HT1080 (cell line): ENCODE measurements at places on chromosomes 13 and 19. TPM values are rescaled to one million over a fixed set of nuclear protein-coding genes. Genes with fewer than 3 reads are reported as not detected.

DNA sequence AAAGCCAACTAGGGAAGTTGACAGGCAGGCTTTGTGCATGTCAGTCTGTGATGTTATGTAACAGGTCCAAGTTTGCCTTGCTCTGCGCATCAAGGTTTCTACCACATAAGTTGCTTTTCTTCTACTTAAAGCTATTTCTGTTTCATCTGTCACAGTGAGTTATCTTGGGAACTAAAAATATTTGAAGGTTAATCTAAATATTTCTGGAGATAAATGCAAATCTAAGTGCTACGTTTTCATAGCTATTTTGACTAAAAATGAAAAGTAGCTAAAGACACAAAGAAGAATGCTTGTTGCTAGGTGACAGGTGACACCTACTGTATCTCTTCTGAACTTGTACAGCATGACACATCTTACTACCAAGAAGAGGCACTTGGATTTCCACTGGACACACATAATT is 135.6 kb downstream of the KLF12 start:
- DNase-seq: no peak

DNA sequence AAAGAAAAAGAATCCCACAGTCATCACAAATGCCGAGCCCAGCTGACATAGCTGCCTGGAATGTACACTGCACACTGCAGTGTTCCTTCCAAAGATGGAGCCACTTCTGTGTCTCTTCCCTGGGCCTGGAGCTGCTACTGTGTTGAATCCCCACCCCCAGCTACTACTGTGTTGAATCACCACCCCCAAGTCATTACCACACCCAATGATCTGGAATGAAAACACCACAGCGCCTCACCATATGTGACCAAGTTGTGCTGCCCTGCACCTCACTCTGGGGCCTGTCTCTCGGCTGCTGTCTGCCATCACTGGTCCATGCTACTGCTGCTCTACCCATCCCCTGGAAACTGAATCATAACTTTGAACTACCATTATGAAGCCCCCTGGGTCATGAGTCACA is 861.2 kb downstream of the UQCRFS1 start:
- peak; percentile 58 for DNase-seq

The OR10H1 gene
- not detected in 2 replicates for total RNA-seq

The CYP4F2 gene
- 0.30 and 0.63 TPM in 2 replicates for total RNA-seq

The VSTM2B gene
- total RNA-seq: not detected in 2 replicates

DNA sequence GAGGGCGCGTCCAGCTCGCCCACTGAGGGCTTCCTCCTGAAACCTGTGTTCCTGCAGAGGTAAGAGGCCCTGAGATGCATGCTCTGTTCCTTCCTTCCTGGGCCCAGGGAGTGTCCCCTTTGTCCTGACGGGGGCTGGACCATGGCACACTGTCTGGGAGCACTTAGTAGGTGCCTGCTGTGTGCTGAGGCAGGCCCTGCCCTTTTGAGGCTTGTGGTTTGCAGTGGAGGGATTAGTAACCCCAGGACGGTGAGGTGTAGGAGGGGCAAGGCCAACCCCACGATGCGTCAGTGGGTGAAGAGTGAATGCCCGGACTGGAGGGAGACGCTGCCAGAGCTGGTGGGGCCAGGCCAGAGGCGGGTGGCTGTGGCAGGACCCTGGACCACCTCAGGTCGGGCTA is 11.2 kb upstream of the F2RL3 start:
- DNase-seq: no peak

- DNase-seq: no peak
Observed at GRCh38 chr13:60326273-60326672, 70.7 kb upstream of the TDRD3 start.

- no peak for DNase-seq
Observed at GRCh38 chr13:114127473-114128347, 4.7 kb downstream of the RASA3 start.

The DLEU7 gene
- not detected in 2 replicates for total RNA-seq

GRCh38 chr13:41864658-41865057 is 96.3 kb downstream of the VWA8 start:
- DNase-seq: no peak

- no peak for DNase-seq
Observed at GRCh38 chr19:36573895-36574720, 1.0 kb upstream of the ZNF529 start.

The RASAL3 gene
- not detected in 2 replicates for total RNA-seq

DNA sequence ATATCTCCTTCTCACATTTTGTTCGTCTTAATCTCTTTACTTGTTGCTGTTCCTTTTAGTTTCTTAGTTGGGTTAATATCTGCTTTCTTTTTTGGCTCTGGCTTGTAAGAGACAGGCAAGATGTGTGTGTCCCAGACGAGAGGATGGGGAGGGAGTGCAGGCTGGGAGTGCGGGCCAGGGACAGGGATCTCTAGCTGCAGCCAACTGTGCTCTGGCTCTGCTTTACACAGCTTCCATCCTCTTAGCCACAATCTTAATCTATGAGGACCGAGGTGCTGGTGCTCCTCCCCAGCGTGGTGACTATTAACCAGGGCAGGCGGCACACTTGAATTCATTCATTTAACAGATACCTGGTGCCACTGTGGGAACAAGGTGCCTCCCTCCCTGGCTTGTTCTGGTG is 70.9 kb upstream of the WASF3 start:
- DNase-seq: no peak

DNA sequence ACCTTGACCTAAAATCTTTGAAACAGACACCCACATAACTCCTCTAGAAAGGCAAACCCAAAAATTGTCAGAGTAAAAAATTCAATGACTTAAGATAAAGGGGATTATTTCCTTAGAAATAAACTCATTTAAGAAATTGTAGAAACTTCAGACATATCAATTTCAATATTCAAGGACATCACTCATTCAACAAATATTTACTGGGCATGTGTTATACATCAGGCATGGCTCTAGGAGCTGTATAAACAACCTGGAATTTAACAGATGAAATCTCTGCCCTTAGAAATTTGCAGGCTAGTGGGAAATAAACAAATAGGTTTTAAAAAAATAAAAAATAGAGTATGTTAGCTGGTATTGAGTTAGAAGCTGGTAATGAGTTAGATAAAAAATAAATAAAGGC is 84.0 kb upstream of the LSM14A start:
- DNase-seq: no peak

GRCh38 chr13:86878781-86879180 is 792.4 kb upstream of the SLITRK5 start:
- DNase-seq: no peak

DNA sequence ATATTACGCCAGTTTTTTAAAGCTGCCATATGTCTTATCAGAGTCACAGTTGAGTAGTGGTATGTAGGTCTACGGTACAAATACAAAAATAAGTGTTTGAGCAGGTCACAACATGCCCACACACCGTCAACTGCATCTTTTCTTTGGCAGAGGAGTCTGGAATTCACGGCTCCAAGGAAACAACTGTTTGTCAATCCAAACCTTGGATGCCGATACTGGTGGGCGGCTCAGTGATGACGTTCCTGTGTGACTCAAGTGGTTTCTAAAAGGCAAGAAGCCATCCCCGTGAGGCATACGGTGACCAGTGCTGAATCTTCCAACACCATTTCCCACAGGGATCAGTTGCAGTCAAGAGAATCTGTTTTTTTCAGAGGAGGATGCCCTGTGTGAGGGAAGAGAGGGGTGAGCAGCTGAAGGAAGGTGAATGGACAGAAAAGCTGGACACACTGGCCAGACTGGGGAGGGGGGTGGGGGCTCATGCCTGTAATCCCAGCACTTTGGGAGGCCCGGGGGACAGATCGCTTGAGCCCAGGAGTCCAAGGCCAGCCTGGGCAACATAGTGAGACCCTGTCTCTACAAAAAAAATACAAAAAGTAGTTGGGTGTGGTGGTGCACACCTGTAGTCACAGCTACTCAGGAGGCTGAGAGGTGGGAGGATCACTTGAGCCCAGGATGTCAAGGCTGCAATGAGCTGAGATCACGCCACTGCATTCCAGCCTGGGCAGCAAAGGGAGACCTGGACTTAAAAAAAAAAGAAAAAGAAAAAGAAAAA is 22.8 kb upstream of the CEBPG start:
- DNase-seq: no peak

- DNase-seq: peak; percentile 20
Observed at GRCh38 chr19:39194832-39195542, 1.8 kb upstream of the NCCRP1 start.

The CCNA1 gene
- total RNA-seq: 0.03 and 0.18 TPM in 2 replicates

The SERTM1 gene
- total RNA-seq: 0.08 TPM in 1 of 2 replicates, not detected in the other

DNA sequence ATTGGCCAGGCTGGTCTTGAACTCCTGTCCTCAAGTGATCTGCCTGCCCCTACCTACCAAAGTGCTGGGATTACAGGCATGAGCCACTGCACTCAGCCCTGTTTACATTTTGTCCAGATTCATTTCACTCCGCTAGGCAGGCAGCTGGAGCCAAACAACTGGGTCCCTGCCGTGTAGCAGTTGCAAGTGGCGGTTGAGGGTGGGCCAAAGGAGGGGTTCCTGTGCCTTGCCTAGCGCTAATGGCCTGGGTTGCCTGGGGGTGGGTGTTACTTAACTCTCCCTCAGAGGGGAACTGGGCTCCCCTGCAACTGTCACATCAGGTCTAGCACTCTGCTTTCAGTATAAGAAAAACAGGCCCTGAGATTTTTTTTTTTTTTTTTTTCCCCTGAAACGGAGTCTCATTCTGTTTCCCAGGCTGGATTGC is 7.4 kb downstream of the ACP5 start:
- no peak for DNase-seq

- DNase-seq: no peak
Observed at GRCh38 chr13:97329331-97329730, 104.6 kb upstream of the RAP2A start.

The NTN5 gene
- not detected in 2 replicates for total RNA-seq

GRCh38 chr13:71861769-71862458 is 5.1 kb downstream of the DACH1 start:
- no peak for DNase-seq

DNA sequence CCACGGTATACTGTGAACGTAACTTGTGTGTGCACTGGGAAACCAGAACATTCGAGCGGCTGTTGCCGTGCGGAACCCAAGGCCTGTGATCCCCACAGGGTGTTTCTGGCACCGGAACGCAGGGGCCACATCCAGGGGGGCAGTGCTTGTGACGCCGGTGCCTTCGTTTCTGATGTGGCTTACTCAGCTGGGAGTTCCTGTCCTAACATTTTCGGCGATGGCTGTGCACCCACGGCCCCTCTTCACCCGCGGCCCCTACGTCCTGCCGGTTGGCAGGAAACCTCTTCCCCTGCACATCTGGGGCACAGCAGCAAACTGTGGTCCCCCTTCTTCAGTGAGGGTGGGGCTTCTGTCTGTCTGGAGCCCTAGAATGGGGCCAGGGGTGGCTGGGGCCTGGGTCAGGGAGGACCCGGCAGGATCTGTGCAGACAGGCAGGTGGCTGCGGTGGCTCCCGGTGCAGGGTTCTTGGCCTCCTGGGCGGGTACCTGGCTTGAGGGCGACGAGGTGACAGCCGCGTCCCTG is 26.2 kb downstream of the CSNK1G2 start:
- no peak for DNase-seq

DNA sequence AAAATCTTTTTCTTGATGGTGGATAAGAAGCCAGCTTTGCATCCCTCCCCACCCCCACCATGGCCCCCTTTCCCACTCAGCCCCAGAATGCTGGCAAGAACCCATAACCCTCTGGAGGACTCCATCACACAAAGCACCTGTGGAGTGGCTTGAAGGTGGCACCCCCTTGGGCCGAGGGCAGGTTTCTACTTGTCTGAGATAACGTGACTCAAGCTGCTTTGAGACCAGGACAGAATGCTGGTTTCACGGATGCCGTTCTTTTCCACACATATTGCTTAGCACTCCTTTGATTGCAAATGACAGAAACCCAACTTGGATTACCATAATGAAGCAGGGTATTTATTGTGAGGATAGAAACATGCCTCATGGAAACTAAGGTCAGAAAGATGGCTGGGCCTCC is 82.2 kb downstream of the LACC1 start:
- no peak for DNase-seq

- peak; percentile 78 for DNase-seq
Observed at GRCh38 chr13:75181906-75182305, 300.1 kb downstream of the TBC1D4 start.

DNA sequence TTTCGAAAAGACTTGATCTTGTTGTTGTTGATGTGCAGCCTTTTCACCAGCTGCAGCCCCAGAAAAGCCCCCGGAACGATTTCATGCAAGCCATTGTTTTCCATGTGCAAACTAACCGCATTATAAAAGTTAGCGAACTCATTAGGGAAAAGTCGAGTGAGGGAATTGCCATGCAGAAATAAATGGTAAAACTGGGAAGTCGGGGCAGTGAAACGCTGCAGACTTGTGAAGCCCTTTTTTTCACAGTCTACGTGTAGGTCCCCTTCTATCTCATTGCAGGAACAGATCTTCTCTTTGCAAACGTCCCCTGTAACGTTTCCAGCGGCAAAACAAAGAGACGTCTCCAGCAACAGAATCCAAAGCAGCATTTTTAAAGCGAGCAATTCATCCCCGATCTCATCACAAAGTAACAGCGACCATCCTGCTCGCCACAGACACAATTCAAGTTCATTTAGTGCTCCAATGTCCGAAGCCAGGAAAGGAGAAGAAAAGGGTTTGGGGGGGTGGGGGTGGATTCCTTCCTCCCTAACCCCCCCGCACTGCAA is 1.1 kb downstream of the SLITRK1 start:
- no peak for DNase-seq

GRCh38 chr13:24168392-24168750 is 7.9 kb downstream of the SPATA13 start:
- DNase-seq: no peak

- no peak for DNase-seq
Observed at GRCh38 chr19:35559281-35559659, 4.2 kb downstream of the ATP4A start.

The WDR87 gene
- not detected in 2 replicates for total RNA-seq

DNA sequence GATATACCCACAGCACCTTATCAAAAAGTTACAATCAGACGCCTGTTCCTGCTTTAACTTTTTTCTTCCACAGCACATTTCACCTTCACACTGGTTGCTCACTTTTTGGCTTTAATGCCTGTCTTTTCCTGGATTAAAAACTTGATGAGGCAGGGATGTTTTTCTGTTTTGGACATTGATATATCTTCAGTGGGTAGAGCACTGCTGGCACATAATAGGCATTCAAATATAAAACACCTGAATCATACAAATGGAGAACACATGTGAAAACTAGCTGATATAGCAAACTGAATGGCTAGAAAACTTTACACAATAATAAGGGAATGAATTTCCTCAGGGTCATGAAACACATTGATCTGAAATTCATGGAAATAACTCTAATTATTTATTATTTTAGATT is 65.6 kb downstream of the STARD13 start:
- no peak for DNase-seq

The SPTBN4 gene
- 0.23 TPM in 1 of 2 replicates, not detected in the other for total RNA-seq

DNA sequence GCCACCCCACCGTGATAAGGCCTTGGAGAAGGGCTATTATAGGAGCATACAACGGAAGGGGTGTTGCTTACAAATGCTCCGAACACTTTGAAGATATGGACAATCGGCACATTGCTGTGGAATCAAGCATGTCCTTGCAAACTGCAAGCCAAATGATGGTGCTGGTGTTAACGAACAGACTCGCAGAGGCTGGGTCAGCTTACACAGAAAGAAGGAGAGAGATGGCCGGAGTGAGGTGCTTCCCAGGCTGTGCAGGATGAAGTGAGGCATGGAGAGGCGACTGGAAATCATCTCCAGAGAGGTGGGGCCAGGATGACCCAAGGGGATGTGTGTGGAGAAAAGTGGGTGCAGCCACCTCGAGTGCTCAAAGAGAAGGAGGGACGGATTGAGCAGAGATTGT is 42.2 kb downstream of the HSPH1 start:
- no peak for DNase-seq

The NKG7 gene
- total RNA-seq: not detected in 2 replicates

- no peak for DNase-seq
Observed at GRCh38 chr19:9791552-9792205, 23.1 kb upstream of the ZNF846 start.
